Fibroblast of the aortic adventitia (primary cell): ENCODE measurements at places on chromosomes 5 and 9.

DNA sequence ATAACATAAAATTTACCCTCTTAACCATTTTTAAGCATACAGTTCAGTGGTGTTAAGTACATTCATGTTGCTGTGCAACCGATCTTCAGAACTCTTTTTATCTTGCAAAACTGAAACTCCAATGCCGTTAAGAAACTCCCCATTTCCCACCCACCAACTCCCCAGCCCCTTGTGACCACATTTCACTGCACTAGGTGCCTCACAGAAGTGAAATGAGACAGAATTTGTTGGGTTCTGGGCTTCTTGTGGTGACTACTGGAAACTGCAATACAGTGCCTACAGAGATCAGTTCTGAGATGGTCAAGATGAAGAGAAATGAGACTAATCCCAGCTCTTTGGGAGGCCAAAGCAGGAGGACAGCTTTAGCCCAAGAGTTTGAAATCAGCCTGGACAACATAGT, 202.1 kb upstream of the SLC30A5 start:
- no peak for DNase-seq

DNA sequence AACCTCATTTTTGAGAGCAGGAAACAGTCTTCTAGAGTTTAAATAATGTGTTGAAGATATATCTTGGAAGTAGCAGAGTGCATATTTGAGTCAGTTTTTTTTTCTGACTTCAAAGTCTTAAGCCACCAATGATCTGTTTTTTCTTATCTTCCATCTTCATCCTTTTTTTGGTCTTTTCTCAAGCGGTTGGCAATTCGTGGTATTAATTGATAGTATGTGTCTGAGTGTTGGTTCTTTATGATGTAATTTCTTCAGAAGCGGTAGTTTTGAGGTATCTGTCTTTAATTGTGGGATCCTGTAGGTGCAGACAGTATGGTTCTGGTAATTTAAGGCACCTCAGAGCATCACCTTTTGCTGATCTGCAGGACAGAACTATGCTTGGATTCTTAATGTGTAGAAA, 3.9 kb downstream of the CSNK1G3 start:
- no peak for DNase-seq

DNA sequence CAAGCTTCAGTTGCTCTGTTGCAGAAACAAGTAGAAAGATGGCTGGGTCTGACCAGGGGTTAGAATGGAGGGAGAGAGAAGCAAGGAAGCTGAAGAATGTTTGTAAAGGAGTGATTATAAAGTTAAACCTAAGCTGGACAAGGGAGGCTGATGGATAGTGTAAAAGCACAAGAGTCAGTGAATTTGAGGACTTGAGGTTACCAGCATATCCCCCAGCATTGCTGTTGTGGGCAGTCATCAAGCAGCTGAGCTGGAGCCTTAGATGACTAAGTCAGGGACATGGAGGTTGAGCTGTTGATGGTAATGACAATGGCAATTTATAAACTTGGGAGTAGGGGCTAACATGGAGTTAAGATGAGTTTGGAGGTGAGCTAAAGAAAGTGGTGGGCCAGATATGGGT, 131.5 kb downstream of the ERCC6L2 start:
- no peak for DNase-seq

GRCh38 chr5:154408811-154409210, 37.0 kb upstream of the SAP30L start:
- no peak for DNase-seq

DNA sequence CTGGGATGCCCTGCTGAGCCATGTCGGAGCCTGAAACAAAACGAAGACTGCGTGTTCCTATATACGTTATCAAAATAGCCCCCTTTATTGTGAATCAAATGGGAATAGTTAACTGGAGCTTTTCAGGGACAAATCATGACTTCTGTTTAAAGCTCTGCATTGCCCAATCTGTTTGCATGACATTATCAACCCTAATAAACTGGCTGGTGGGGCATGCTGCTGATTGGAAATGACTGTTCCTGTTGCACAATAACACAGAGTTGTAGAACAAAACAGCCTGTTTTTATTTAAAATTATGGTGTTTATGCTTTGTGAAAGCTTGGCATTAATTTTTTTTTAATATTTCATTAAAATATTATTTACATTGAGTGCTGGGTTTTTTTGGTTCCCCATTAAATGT, 215.5 kb downstream of the TMEM167A start:
- DNase-seq: peak; percentile 27

GRCh38 chr9:27672718-27673117, 99.4 kb upstream of the C9orf72 start:
- DNase-seq: no peak

GRCh38 chr9:97756991-97757390, 59.9 kb upstream of the XPA start:
- no peak for DNase-seq

GRCh38 chr5:166058660-166059059, 2232.8 kb upstream of the WWC1 start:
- DNase-seq: no peak

DNA sequence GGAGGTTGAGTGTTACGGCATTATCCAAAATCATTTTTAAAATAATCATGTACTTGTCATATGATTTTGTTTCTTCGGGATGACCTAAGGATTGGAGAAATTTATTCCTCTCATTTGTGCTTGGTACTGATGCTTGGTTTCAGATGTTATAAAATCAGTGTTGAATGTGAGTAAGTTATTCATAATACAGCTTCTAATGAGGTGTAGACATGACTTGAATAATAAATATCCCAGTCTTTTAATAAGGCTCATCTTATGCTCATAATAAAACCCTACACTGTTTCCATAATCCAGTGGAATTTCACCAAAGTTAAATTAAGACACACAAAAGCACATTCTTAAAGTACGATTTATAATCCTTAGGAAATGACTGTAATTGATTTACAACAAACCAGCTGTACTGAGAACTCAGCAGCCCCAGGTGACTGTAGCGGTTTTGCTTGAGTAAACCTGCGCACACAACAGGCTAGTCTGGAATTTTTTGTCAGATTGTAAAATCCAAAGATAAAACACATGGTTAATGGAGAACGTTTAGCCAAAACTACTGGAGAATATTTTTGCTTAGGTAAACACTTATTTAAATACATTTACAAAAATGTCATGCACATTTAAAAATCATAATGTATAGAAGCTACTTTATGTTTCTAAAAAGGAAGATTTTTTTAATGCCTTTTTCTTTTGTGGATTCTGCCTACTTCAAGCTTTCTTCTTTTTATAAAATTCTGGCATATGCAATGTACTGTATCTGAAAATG, 609.8 kb upstream of the GRAMD2B start:
- DNase-seq: no peak

- no peak for DNase-seq
These were observed 48.1 kb downstream of the ARHGEF37 start for GRCh38 chr5:149629421-149629820.

- peak; percentile 66 for DNase-seq
These were observed 43.0 kb upstream of the COL15A1 start for GRCh38 chr9:98900725-98901124.

GRCh38 chr9:33151601-33152000, 15.5 kb downstream of the B4GALT1 start:
- no peak for DNase-seq

DNA sequence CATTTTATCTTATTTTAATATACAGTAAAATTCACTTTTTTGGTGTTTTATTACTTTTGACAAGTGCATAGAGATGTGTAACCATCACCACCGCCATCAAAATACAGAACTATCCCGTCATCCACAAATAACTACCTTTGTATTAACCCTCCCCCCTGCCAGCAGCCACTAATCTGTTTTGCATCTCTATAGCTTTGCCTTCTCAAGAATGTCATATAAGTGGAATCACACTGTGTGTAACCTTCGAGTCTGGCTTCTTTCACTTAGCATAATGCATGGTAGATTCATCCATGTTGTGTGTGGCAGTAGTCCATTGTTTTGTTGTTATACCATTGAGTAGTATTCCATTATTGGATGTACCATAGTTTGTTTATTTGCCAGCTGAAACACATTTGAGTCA, 98.8 kb downstream of the BOD1 start:
- DNase-seq: no peak

GRCh38 chr5:62475072-62475471, 62.5 kb downstream of the IPO11 start:
- peak; percentile 83 for DNase-seq

DNA sequence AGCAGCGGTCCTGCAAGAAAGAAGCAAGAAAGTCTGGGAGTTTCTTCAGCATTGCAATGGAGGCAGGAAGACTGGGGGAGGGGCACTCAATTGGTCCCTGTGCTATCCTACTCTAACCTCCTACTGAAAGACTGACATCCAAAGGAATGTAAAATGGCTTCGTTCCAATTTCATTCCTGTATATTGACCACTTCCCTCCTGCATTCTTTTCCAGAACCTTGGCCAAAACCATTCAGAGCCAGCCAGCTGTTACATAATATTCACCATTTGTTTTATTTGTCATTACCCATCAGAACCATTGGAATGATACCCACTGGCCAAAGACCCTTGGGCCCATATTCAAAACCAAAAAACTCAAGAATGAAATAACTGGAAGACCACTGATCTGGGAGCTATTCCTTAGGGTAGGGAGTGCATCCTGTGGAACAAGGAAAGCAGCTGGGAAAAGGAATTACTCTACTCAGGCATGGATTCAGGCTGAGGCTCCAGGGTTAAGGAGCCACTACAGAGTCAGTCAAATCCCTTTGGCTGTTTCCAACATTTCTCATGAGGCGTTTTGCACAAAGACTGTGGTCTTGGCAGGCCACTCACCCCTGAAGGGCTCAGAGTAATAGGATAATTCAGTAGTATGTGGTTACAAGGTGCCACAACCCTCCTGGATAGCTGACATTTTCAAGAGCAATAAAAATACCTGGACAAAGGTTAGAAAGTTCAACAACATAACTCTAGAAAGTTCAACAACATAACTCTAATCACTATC, 148.7 kb upstream of the SLC1A3 start:
- peak; percentile 83 for DNase-seq

- DNase-seq: no peak
These were observed 66.8 kb upstream of the RNF130 start for GRCh38 chr5:180138214-180138975.

DNA sequence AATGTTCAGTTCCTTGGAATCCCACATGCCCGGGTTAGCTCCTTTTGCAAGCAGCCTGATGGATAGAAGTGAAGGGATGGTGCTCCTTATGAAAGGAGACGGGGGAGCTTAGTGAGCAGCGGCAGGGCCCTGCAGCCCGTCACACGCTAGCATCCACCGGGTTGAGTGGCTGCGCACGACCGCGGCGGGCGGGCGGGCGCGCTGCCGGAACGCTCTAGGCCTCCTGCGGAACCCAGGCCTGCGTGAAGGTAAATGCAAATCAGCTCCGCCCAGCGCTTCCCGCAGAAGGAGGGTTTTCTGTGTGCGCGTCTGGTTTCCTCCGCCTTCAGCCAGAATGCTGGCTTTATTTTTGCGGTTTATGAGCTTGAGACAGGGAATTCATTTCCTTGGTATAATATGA, 19.8 kb downstream of the IL12B start:
- DNase-seq: no peak

GRCh38 chr5:67578011-67578410, 381.4 kb upstream of the CD180 start:
- DNase-seq: no peak

- DNase-seq: no peak
These were observed 17.3 kb upstream of the SPTLC1 start for GRCh38 chr9:92132501-92132900.

GRCh38 chr9:86643946-86644674, 289.9 kb upstream of the TUT7 start:
- no peak for DNase-seq

- DNase-seq: no peak
These were observed 1.2 kb downstream of the MAPK9 start for GRCh38 chr5:180290568-180291233.

DNA sequence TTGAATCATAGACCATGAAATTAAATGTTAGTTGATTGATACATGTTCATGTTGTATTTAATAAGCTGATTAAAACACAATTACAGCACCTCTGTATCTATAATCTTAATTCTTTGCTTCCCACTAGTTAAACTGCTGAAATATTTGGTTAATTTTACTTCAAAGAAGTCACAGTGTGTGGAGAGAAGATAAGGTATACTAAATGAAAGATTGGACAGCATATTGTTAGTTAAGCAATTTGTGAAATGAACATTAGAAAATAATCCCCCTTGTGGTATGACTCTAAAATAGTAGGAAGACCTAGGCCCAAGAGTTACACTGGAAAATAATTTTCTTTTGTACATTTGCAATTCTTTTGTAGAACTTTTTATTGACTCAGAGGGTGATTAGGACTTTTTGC, 30.3 kb downstream of the MAN2A1 start:
- no peak for DNase-seq
